ENCODE measurements at places on chromosomes 6 and 20.
A peak's percentile ranks its signal among the peaks of the same experiment; 100 is the strongest.

- no peak for DNase-seq
Measured at GRCh38 chr20:11032611-11033010, 358.8 kb upstream of the JAG1 start.

- no peak for DNase-seq
Measured at GRCh38 chr20:10920396-10920795, 246.6 kb upstream of the JAG1 start.

GRCh38 chr6:31919624-31920303 is 7.8 kb upstream of the C2 start:
- DNase-seq: no peak

DNA sequence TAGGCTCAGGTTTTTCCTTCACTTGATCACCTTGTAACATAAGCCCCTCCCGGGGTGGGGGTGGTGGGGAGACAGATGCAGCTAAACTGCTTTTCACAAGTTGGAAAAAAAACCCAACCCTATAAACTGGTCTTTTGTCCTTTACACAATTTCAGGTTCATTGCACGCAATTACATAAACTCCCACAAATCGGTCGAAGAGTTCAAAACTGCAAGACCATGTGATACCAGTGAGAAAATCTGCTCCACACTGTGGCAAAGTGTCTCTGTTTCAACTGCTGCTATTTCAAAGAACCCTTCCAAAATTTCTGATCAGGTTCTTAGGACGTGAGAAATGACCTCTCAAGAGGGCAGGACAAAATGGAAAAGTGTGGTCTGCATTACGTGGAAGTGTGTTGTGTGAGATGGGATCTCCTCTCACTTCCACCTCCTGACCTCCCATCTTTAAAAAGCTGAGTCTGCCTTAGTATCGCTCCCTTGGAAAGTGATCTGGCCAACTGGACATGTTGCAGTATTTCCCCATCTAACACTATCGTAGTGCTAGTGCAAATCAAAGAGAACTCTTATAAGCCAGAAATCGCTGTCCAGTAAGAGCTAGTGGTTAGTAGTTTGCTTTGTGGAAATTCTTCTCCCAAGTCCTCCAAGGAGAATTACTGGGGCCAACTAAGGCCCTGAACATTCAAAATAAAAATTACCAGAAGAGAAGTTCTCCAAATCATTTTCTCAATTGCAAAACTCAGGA is 60.1 kb downstream of the PRND start:
- DNase-seq: no peak

- DNase-seq: no peak
Measured at GRCh38 chr6:143688681-143689080, 10.9 kb downstream of the PHACTR2 start.

GRCh38 chr20:56060486-56060885 is 55.2 kb upstream of the CBLN4 start:
- DNase-seq: no peak

- DNase-seq: peak; percentile 18
Measured at GRCh38 chr6:53151676-53152075, 3.0 kb upstream of the GCM1 start.

Measured in inflammatory macrophage (primary cell).